Activated CD4-positive, alpha-beta T cell treated with anti-CD3 and anti-CD28 coated beads for 4 hours (primary cell): ENCODE measurements at places on chromosomes 11 and 22.
A peak's percentile ranks its signal among the peaks of the same experiment; 100 is the strongest.

GRCh38 chr11:112315057-112315720 is 54.5 kb upstream of the PLET1 start:
- no peak for DNase-seq

GRCh38 chr22:34489861-34490260 is 569.6 kb upstream of the LARGE1 start:
- no peak for DNase-seq

DNA sequence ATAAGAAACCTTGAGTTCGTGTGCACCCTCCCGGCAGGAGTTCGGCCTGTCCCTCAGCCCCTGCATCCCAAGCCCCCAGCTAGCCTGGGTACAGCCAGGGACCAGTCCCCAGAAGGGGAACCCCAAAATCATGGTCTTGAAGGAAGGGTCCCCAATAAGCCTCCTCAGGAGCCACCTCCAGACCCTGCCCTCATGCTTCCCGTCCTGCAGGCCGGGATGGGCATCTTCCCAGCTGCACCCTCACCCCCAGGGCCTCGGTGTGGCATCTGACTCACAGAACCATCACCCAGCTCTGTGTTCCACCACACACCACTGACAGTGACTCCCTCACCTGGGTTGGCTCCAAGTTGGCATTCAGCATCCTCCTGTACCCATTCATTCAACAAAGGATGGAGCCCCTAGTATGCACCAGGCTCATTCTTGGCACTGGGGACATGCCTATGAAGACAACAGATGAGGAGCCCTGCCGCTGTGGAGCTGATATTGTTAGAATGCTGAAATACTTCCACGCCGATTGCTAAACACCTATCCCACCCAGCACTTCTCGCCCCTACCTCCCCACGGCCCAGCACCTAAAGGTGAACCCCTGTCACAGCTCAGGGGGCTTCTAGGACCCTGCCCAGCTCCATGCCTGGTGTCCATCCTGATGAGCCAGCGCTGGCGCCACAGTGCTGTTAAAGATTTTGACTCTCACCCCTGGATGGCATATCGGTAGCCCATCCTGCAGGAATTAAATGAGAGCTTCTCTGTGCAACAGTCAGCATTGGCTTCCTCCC is 77.8 kb downstream of the BUD13 start:
- no peak for DNase-seq

- no peak for DNase-seq
Observed at GRCh38 chr11:75195167-75195962, 44.5 kb downstream of the SLCO2B1 start.

GRCh38 chr22:35705141-35705540 is 12.5 kb upstream of the APOL5 start:
- no peak for DNase-seq

DNA sequence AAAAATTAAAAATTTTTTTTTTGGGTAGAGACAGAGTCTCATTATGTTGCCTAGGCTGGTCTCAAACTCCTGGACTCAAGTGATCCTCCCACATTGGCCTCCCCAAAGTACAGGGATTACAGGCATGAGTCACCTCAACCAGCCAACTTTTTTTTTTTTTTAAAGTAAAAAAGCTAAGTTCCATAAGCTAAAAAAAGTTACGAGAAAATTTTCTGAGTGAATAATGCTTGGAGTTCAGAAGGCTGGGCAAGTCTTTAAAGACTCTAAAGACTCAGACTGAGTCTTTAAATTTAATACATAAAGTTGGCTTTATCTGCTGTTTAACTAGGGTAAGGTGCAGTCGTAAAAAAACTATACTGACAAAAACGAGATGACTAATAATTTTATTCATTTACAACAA is 5.6 kb downstream of the DDX6 start:
- peak; percentile 17 for DNase-seq

- DNase-seq = no peak
Observed at GRCh38 chr11:134372961-134373360, 39.1 kb downstream of the B3GAT1 start.

- no peak for DNase-seq
Observed at GRCh38 chr22:17570851-17571631, 7.7 kb downstream of the SLC25A18 start.

DNA sequence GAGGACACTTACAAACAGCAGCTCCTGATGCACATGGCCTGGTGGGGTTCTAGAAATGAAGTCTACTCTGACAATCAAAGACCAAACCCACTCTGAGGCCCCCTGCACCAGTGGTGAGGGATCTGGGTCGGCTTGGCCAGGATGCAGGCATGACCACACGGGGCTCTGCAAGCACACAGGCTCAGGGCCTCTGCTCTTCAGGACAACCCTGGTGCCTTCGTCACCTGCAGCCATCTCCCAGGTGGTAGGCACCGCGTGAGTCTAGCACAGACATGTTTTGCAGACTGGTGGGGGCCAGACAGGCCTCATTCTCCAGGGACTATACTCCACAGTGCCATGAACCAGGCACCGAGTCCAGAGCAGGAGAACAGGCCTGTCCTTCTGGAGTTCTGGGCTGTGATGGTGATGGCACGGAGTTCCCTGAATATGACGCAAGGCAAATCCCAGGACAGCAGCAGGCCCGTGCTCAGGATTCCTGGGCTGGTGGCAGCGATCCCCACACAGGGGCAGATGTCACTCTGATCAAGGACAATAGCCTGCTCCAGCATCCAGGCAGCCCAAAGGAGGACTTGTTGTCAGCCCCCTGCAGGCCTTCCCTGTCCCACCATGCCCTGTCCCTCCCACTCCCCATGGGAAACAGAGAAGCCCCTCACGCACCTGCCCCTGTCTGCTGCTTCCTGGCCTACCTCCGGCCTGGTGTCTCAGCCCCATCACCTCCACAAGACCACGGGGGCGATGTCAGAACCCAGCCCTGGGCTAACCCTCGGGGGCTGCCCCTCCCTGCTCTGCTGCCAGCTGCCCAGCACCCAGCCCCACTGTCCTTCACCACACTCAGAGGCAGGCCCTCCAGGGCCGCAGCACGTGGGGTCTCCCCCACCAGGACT is 36.1 kb downstream of the GNB1L start:
- no peak for DNase-seq

GRCh38 chr11:62505059-62505439 is 41.6 kb downstream of the AHNAK start:
- DNase-seq = no peak

GRCh38 chr11:117298195-117298594 is 7.0 kb downstream of the BACE1-AS start:
- no peak for DNase-seq

DNA sequence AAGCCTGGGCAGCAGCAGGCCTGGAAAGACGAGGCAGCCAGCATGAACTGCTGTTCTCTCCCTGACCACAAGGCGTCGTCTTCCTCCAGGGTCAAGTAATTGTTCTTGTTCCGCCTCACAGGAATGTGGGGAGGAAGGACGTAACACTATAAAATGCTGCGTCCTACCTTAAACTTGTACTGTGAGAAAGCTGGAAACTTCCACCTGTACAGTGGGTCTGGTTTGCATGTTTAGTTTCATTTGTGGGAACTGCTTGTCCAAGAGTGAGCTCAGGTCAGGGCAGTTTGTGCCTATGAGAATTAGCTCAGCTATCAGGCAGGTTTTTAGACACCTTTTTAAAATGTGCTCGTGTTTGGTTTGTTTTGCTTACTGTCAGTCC is 55.2 kb downstream of the PANX1 start:
- DNase-seq = no peak

- DNase-seq = no peak
Observed at GRCh38 chr11:34560511-34560910, 46.9 kb upstream of the ELF5 start.

- DNase-seq = peak; percentile 81
Observed at GRCh38 chr11:17389211-17389956, 925 bp upstream of the KCNJ11 start.

- no peak for DNase-seq
Observed at GRCh38 chr22:40436505-40437431, 66.4 kb downstream of the SGSM3 start.

DNA sequence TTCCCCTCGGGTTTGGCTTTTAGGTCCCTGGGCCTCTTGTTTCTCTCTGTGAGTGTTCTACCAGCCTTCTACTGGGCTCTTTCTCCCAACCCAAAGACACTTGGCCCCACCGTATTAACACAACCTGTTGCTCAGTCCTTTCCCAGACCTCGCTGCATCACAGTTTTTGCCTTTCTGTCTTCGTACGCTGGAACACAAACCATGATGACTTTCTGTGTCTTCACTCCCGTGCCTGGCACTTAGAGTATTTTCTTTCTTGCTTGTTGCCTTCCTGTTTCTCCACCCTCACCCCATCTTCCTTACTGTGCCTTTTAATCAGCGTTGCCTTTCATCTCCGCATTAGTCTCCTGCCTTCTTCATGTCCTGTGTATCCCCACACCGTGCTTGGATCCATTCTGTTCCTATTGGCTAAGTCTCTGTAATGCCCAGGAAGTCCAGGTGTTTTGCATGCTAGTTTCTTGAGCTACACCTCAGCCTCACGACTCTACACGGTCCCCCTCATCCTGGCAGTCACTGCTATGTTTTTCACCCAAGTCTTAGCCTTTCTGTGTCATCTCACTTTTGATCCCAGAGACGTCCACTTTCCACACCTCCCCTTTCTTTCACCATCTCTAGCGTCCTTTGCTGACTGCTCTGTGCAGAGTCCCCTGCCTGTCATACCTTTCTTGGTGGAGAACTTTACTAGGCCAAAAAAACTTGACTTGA is 1.6 kb downstream of the MARK2 start:
- no peak for DNase-seq

GRCh38 chr11:110935018-110935640 is 222.9 kb upstream of the ARHGAP20 start:
- no peak for DNase-seq

GRCh38 chr22:24455039-24455438 is 27.6 kb downstream of the ADORA2A start:
- no peak for DNase-seq

GRCh38 chr11:2515401-2516275 is 70.8 kb downstream of the KCNQ1 start:
- DNase-seq = no peak

GRCh38 chr22:36894266-36894665 is 19.2 kb upstream of the CSF2RB start:
- DNase-seq = no peak

- DNase-seq = no peak
Observed at GRCh38 chr11:70064008-70064725, 13.9 kb upstream of the ANO1 start.

GRCh38 chr11:1870326-1870696 is 17.4 kb downstream of the LSP1 start:
- no peak for DNase-seq

DNA sequence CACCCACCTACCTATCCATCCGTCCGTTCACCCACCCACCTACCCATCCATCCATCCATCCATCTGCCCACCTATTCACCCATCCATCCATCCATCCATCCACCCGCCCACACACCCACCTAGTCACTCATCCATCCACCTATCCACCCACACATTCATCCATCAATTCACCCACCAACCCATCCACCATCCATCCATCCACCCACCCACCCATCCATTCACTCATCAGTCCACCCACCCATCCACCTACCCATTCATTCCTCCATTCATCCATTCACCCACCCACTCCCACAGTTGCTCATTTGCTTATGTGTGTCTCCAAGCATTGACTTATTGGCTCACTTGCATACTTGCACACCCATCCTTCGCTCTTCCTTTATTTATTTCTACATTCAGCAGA is 50.1 kb downstream of the MYO7A start:
- no peak for DNase-seq

DNA sequence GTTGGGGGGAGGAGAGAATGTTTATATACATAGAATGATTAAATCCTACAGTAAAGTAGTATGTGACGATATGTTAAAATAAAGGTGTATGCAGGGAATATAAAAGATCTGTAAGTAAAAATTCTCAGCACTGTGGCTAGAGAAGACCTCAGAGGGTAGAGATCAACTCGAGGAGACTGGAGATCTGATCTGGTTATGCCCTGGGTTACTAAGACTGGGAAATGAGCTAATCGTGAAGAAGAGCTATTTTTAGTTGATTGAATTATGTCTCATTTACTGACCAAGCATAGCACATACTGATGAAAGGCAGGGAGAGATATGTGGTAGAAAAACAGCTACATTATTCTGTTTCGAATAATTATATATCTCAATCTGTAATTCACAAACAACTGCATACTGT is 42.8 kb upstream of the ALKBH3 start:
- DNase-seq = no peak

DNA sequence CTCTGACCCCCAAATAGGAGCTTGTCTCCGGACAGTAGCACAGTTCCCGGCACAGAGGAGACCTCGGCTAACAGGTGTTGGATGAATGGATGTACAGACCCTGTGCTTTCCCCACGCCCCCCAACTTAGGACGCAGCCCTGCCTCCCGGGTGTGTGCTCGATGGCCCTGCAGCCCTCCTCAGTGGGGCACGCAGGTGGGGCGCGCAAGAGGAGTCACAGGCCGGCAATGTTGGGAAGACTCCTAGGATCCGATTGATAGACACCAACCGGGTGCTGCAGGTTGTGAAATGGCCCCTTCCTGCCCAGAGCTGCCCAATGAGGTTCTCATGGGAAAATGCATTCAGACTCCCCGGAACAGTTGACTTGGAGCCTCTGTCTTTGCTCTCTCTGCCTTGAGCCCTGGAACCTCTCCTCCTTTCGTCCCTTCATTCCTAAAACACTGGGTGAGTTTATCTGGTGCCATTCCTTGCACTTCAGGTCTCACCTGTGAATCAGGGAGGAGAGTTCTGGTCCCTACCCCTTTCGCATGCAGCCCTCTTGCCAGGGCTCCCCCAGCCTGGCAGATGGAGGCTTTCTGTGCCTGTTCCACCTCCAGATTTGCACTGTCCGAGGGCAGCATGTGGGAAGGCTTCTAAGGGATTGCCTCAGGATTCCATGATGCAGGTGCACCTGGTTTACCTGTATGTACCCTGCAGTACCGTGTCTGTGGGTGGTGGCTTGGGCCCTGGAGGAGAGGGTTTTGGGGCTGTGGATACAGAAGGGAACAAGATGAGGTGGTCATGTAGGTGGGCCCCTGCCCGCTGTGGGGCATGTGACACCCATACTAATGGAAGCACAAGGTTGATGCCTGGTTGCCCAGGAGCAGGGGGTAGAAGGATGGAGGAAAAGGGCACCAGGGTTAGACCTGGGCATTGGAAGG is 1.2 kb downstream of the MICALL1 start:
- no peak for DNase-seq

DNA sequence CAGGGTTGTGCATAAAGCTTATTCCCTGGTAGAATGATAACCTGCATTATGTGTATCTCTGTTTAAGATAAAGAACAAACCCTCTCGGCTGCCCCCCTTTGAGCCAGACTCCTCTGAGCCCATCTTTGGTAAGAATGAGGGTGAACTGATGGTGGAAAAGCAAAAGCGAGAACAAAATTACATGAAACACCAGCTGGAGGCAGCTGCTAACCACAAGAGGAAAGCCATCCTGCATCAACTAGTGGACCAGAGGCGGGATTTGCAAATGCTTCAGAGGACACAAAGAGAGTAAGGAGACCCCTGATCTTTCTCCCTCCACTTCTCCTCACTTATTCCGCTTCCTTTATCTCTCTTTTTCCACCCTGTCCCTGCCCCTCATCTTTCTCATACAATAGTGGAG is 40.3 kb downstream of the CCDC81 start:
- DNase-seq = no peak

GRCh38 chr11:72759468-72759985 is 7.3 kb upstream of the ARAP1 start:
- DNase-seq = no peak

GRCh38 chr11:76391021-76391420 is 9.9 kb downstream of the GVQW3 start:
- no peak for DNase-seq

- DNase-seq = no peak
Observed at GRCh38 chr11:10648871-10649270, 44.7 kb downstream of the IRAG1 start.

- DNase-seq = no peak
Observed at GRCh38 chr11:124762624-124763155, 600 bp upstream of the ESAM start.

- DNase-seq = no peak
Observed at GRCh38 chr11:119744577-119744976, 15.6 kb upstream of the NECTIN1 start.
